ENCODE measurements at places on chromosomes 3 and 15.

- DNase-seq: no peak
These were observed 285.0 kb upstream of the ADAMTS9 start for GRCh38 chr3:64972793-64973192.

DNA sequence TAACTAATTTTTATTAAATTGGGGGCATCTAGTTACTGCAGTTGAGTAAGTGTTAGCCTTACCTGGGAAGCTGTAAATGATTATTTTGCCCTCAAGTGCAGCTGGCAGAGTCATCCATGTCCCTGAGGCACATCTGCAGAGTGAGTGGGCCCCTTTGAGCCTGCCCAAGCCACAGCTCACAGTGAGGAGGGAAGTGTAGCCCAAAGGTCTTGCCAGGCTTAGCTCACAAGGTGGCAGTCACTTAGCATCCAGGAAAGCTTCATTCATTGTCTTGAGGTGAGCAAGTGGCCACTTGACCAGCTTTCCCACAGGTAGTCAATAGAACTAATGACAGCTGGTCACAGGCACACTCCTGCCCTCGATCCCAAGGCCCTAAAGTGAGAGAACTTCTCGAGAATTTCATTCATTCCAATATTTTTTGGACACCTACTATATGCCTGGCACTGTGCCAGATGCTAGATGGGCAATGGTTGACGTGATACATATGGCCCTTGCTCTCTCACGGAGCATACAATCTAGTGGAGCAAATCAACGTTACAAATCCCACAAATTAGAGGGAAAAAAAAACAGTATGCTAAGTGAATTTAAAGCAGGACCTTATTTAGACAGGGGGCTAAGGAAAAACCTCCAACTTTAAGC lies 163.3 kb upstream of the IL12A start:
- no peak for DNase-seq

DNA sequence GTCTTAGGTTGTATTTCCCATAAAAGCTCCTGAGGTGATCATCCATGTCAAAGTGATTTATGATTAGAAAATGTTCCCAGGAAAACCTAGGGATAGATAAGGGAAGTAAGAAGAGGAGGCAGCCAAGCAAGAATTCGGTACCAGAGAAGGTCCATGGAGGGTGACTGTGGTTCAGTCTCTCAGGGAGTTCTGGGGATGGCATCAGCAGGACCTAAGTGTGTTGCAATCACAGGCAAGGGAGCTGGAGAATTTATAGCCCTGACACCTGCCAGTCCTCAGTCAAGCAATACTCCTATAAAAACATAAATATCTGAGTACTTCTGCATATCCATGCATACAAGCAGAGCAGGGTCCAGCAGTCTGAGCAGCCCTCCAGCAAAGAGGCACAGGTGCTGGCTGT lies 95.6 kb upstream of the TOPAZ1 start:
- DNase-seq: no peak

GRCh38 chr15:61997786-61998185 lies 62.5 kb downstream of the VPS13C start:
- DNase-seq: no peak

GRCh38 chr15:77851086-77851485 lies 218.4 kb upstream of the LINGO1 start:
- DNase-seq: no peak

- DNase-seq: no peak
These were observed 137.6 kb upstream of the TRIM42 start for GRCh38 chr3:140540262-140540661.

GRCh38 chr15:101037090-101037830 lies 118.1 kb downstream of the LRRK1 start:
- DNase-seq: no peak

DNA sequence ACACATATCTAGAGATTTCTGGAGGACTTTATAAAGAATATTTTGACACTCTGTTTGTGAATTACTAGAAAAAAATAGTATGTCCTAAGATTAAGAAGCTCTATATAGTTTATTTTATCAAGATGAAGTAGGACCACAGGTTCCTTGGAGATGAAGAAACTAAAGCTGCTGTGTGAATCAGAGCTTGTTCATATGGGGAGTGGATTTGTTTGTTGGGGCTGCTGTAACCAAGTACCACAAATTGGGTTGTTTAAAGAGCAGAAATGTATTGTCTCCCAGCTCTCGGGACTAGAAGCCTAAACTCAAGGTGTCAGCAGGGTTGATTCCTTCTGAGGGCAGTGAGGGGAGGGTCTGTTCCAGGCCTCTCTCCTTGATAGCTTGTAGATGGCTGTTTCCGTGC lies 270.6 kb upstream of the UMPS start:
- DNase-seq: no peak

DNA sequence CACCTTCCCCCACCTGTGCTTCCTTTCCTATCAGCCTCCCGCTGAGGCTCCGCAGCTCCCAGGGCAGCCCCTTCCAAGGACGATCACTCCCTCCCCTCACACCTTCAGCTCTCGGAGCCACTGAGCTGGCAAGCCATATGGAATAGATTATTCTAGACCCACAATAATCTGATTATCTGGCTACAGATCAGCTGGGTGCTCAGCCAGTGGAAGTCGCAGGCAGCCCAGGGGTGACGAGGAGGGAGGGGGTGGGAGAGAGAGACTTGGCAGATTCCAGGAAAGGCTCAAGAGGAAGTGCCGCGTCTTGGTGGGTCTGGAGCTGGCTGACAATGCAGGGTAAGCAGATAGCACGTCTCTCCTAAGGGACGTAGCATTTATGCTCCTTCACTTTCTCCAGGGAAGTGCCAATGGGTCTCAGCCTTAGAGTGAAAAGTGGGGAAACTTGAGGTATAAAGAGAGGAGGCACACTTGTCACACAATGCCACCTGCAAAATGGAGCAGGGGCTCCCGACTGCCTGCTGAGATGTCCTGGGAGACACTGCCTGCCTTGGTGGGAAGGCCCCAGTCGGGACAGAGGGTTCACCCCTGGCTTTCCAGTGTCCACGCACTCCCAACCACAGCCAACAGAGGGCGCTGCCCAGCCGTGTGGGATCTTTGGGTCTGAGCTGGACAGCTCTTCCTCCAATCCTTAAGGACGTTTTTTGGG lies 9.4 kb upstream of the MESP1 start:
- peak; percentile 37 for DNase-seq

DNA sequence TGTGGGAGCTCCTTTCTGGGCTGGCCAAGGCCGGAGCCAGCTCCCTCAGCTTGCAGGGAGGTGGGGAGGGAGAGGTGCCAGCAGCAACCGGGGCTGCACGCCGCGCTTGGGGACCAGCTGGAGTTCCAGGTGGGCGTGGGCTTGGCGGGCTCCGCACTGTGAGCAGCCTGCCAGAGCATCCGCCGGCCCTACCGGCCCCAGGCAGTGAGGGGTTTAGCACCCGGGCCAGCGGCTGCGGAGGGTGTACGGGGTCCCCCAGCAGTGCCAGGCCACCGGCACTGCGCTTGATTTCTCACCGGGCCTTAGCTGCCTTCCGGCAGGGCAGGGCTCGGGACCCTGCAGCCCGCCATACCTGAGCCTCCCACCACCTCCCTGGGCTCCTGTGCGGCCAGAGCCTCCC lies 651.0 kb upstream of the ARPP21 start:
- no peak for DNase-seq

DNA sequence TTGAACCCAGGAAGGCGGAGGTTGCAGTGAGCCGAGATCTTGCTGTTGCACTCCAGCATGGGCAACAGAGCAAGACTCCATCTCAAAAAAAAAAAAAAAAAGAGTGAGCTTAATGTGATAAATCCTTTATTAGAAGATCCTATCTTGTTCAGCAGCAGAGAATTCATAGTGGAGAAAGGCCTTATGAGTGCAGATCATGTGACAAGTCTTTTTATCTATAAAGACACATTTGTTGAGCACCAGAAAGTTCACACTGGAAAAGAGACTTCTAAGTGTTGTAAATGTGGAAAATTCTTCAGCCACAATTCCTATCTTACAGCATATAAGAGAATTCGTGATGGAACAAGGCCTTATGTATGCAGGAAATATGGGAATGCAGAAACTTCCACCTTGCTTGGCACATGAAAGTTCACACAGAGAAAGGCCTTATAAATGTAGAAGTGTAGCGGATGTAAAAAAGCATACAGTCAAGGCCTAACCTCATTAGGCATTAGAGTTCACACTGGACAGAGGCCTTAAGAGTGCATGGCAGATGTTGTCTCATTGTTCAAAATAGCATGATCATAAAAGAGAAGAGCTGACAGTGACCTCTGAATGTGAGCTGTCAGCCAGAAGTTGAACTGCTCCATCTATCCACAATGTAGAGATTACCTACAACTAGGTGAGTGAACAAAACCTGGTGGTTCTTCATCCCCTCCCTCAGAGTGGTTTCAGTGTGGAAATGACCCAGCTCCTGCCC lies 16.7 kb downstream of the ADAM10 start:
- no peak for DNase-seq

GRCh38 chr3:124149771-124150170 lies 157.8 kb upstream of the ROPN1 start:
- DNase-seq: no peak

DNA sequence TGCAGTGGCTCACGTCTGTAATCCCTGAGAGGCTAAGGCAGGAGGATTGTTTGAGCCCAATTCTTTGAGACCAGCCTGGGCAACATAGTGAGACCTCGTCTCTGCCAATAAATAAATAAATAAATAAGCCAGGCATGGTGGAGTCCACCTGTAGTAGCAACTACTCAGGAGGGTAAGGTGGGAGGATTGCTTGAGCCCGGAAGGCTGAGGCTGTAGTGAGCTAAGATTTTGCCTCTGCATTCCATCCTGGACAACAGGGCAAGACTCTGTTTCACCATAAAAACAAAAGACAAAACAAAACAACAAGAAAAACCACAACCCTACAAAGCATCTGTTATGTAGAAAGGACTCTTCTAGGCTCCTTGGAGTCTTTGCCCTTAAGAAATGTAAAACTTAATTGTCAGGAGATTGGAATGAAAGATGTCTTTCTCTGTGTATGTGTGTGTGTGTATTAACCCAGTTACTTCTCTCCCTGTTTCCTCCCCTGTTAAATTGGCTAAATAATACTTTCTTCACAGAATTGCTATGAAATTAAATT lies 9.5 kb downstream of the NECTIN3 start:
- no peak for DNase-seq

- DNase-seq: no peak
These were observed 385.8 kb downstream of the C3orf38 start for GRCh38 chr3:88535563-88535962.

Data from stimulated activated CD8-positive, alpha-beta memory T cell treated with anti-CD3 and anti-CD28 coated beads, Interleukin-4, amount 100 ng/mL, for 1 hour (primary cell).